ENCODE measurements at places on chromosomes 2 and 18.

DNA sequence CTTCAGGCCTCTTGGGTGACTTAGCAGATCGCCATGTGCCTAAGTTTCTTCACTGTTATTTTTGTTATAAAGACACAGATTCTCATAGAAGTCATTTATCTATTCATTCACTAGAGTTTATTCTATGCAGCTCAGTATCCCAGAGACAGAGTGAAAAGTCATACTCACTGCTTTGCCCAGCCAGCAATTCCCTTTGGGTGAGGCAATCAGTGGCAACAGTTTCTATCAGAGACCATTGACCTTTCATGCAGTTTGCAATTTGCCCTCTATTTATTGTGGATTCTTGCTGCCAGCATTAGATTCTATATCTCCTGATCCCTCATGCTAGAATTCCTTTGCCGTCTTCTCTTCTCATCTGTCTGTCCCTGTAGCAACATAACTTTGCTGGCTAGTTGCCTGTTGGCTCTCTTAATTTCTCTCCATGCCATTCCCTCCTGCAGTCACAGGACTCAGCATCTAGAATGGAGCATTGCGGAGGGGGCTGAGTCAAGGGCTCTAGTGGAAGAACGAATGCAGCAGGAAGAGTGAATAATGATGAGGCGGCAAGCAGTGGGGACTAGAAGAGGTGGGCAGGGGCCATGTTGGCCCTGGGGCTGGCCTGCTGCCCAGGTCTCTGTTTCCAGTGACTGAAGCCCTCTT is 12.2 kb downstream of the SLC9A4 start:
- DNase-seq: no peak

DNA sequence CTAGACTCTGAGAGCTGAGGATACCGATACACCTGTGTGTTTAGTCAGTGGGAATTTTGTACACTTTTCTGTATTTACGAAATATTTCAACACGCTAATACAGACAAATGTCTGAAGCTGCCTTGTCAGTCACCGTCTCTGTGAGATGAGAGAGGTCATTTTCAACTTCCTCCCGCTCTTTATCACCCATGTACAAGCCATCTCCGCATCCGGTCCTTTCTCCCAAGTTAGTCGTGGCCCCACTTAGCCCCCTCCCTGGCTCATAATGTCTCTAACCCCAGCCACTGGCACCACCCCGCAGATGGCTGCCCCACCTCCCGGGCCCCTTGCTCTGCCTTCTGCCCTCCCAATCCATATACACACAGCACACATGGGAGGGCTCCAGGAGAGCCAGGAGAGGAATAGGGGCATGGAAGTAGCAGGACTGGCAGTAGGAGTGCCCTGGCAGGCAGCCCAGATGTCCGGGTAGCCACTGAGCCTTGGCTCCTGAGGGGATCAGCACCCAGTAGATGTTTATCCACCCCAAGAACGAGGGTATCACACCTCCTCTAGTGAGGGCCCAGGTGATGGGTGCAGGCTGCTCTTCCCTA is 2.0 kb upstream of the RUFY4 start:
- no peak for DNase-seq

GRCh38 chr2:104444392-104444791 is 409.5 kb upstream of the POU3F3 start:
- no peak for DNase-seq

GRCh38 chr2:8412586-8412985 is 269.3 kb upstream of the ID2 start:
- DNase-seq: no peak

DNA sequence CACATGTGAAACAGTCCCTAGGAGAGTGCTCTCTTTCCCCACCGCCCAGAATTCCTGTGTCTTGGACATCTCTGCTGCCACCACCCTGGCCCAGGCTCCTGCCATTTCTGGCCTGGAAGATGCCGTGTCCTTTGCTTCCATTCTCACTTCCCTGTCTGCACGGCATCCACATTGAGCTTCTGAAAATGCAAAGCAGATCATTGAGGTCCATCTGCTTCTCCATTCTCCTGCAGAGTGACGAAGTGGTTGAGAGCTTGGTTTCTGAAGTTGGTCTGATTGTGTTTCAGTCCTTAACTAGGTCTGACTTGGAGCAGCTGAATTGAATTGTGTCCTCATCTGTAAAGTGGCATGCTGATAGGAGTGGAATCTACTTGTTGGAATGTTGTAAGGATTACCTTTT is 98.7 kb upstream of the MGAT5 start:
- DNase-seq: no peak

- DNase-seq: no peak
Observed at GRCh38 chr2:207867056-207867455, 97.3 kb upstream of the FZD5 start.

- DNase-seq: no peak
Observed at GRCh38 chr2:70456585-70457495, 96.8 kb downstream of the TGFA start.

- no peak for DNase-seq
Observed at GRCh38 chr2:99861376-99861760, 281.0 kb downstream of the AFF3 start.

- no peak for DNase-seq
Observed at GRCh38 chr18:67733088-67733487, 216.6 kb upstream of the DSEL start.

DNA sequence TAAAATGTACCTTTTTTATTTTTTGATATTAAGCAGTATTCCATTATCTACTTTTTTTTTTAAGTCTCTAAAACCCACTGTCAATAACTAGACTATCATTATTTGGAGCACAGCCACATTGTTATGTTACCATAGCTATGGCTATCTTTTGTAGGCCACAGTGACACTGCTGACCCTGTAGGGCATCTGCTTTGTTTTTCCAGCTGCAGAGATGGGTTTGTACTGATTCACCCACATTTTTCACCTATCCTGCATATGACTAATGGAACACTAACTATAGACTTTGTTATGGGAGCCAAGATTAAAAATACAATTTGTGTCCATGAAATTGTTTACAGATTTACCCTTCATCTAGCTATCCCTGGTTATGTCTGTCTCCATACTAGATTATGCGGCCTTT is 21.6 kb upstream of the OTX1 start:
- DNase-seq: no peak

- DNase-seq: no peak
Observed at GRCh38 chr2:235599596-235600338, 105.9 kb downstream of the AGAP1 start.

DNA sequence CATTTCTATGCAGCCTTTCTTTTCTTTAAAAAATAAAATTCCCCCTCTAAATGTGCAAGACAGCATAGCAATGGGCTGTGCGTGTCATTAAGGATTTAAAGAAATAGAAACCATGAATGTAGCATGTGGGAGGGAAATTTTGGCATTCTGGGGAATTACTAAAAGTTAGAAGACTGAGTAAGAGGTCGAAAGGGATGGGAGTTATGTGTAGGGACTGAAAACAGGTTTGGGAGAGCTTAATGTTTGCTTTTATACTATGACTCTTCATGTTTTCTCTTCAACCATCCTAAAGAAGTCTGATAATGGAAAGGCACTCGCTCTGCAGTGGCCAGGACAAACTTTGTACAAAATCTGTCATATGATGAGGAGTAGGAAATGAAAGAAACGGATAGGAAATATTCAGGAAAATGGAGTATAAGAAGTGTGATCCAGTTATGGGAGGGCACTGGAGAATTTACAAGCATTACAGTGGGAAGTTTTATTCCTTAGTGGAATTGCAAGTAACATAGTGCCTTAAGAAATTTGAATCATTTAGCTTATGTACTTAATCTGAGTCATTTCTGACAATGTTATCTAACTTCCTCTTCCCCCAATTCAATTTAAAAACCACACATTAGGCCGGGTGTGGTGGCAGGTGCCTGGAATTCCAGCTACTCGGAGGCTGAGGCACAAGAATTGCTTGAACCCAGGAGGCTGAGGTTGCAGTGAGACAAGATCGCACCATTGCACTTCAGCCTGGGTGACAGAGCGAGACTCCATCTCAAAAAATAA is 20.6 kb downstream of the TMEM87B start:
- DNase-seq: no peak

DNA sequence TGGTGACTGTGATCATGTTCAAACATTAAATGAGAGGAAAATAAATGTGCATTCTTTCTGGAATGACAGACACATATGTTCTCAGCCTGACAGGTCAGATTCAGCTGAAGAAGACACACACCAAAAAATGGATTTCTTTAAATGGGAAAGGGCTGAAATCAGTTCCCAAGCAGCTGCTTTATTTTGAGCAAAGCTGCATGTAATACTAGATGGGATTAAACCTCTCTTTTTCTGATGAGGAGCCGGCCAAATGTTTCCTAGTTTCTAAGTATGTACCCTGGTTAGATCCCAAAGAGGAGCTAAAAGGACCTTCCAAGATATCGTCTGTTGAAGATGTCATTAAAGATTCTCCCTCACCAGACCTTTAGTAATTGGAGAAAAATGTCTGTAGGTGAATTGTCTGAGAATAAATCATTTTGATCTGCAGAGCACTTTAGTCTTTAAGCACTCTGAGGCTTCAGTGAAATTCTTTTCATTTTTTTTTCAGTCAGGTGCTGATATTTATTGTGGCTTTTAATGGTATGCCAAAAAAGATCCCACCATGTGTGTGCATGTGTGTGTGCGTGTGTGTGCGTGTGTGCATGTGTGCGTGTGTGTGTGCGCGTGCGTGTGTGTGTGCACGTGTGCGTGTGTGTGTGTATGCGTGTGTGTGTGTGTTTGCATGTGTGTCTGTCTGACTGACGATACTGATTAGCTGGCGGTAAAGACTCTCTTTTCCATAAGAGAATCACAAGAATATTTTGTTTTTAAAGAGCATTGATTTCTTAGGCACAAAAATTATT is 175.8 kb downstream of the IRS1 start:
- no peak for DNase-seq

- no peak for DNase-seq
Observed at GRCh38 chr2:9074930-9075329, 71.4 kb upstream of the MBOAT2 start.

- no peak for DNase-seq
Observed at GRCh38 chr2:50448556-50448955, 583.4 kb downstream of the NRXN1 start.

DNA sequence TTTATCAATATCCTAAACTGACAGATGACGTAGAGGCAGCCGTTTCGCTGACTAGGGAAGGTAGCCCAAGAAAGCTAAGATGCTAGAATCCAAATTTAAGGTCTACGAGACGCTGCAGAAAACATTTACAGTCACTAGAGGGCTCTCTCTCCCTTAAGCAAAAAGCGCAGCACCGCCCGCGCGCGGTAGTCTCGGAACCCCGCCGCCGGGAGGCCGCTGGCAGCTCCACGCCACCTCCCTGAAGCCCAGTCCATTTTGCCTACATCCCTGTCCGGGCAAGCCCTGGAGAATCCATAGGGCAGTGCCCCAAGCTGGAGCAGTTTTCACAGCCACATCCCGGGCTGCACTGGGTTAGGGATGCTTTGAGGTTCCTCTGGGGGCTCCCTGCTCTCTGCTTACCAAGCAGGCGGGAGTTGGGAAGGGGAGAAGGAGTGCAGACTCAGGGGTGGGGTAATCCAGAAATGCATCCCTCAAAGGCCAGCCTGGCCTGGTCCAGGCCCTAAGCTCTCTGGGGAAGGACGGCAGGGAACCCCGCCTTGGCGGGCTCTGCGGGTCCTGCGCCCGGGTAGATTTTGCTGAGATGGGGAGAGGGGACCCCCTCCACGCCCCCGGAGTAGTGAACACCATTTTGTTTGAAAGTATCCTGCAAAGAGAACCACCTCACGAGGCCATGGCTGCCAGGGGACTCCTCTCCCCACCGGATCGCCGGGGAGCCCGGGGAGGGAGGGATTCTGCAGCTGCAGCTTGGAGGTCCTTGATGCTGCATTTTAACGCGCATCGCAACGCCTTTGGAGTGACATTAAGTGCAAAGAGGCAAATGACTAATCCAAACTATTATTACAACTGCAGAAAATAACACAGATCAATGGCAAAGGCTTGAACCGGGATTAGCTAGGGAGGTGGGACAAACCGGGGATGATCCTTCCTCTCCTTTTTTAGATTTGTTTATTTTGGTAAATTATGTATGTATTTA is 1.3 kb upstream of the DPYSL5 start:
- DNase-seq: no peak

All from activated naive CD4-positive, alpha-beta T cell (primary cell).